ENCODE measurements at places on chromosomes 12 and 14.

DNA sequence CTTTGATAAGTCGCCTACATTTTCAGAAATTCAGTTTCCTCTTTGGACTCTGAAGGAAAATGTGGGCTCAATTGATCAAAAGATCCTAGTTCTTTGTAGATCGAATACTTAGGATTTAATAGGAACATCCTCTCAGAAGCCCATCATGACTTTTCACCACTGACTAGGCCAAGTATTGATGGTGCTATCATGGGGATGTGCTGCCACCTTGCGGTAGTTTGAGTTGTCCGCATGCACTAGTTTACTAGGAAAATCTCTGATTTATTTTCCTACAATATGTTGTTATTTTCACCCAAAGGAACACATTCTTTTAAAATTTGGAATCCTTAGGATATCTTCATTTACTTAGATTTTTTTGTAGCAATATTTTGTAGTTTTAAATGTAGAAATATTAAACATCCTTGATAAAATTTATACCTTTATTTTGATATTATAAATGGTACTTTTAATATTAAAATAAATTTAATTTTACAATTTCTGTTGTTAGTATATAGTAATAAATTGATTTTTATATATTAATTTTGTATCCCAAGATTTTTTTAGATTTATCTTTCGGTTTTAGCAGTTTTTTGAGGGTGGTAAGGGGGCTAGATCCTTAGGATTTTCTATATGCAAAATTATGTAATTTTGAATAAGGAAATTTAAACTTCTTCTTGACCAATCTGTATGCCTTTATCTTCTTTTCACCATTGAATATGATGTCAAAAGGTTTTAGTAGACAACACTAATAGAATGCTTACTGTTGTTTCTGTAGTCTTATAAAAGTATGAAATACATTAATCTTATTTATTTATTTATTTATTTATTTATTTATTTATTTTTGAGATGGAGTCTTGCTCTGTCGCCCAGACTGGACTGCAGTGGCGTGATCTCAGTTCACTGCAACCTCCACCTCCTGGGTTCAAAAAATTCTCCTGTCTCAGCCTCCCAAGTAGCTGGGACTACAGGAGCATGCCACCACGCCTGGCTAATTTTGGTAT lies 52.9 kb upstream of the OR9K2 start:
- DNase-seq: peak; percentile 41

- DNase-seq: no peak
Observed at GRCh38 chr12:130371296-130371695, 33.6 kb downstream of the PIWIL1 start.

- DNase-seq: no peak
Observed at GRCh38 chr12:112096070-112096469, 12.5 kb downstream of the NAA25 start.

DNA sequence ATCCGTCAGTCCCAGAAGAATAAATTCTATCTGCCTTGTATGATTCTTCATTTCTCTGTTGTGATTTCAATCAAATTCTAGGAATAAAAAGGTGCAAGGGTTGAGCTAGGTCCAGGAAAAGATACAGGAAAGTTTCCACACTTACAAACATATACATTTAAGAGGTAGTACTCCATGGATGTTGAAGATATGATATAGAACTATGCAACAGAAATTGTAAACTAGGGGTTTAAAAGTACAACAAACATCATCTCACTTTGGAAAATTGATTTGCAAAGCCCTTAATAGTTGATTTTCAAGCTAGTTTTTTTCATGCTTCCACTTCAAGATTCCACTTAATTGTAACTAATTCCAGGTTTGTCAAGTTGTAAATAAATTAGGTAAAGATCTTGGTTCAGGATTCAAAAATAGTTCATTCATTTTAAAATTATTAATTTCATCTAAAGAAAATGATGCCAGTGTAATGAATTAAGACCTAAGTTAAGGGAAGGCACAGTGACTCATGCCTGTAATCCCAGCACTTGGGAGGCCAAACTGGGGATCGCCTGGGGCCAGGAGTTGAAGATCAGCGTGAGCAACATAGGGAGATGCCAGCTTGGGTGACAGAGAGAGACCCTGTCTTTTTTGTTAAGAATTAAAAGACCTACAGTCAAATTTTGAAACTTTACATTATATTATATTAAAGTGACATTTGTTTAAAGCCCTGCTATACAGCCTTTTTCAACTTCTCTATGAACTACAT lies at the start of gene OR6C70:
Gene OR6C70, minus strand, starts transcription at position 51 of the 742 bp plus-strand sequence. Its CDS starts 0 bp downstream, at position 51.
- no peak for DNase-seq

GRCh38 chr14:101072070-101072469 lies 168.5 kb upstream of the RTL1 start:
- DNase-seq: no peak

GRCh38 chr12:53677800-53678148 lies 1.9 kb upstream of the ATP5MC2 start:
- DNase-seq: no peak

DNA sequence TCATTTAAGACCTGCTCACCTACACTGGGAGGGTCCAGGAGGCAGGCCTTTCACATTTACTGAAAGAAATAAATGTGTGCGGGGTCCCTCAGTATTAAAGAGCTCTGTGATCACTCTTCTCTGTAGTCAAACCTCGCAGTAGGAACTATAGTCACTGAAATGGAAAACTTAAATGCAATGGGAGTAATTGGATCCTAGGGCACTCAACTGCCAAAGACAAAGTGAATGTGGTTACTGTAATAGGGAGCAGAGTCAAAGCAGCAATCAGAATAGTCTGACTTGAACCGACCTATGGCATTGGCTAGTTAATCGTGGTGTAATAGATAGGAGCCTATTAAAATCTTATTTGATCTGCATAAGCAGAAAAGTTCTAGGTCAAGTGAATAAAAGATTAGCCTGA lies 26.6 kb upstream of the DYRK2 start:
- DNase-seq: no peak

DNA sequence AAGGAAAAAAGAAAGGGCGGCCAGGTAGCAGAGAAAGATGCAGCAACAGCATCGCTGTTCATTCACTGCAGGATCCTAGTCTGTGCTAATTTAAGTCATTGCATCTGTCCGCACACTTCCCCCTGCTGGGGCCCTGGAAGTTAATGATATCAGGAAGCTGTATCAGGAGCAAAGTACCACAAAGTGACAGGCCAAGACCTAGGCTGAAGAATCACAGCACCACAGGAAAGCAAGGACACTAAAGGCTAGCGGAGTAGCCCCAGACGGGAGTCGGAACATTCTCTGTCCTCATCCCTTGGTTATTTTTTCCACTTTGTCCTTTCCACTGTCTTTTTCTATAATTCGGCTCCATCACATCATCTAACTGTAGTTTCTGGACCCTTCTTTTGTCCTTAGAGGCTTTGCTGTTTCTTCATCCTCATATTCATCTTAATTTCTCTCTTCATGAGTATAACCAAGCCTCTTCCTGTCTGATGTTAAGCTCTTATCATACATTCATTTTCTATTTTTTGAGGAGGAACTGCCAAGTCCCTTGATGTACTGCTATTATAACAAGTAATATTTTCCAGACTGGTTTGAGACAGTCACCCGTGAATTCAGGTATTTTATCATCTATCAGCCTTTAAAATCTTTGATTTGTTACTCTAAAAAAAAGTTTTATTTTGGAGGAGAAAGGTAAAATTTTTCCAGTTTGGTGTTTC lies 28.3 kb downstream of the DUSP16 start:
- no peak for DNase-seq

- DNase-seq: no peak
Observed at GRCh38 chr14:85038526-85039352, 491.2 kb upstream of the FLRT2 start.

DNA sequence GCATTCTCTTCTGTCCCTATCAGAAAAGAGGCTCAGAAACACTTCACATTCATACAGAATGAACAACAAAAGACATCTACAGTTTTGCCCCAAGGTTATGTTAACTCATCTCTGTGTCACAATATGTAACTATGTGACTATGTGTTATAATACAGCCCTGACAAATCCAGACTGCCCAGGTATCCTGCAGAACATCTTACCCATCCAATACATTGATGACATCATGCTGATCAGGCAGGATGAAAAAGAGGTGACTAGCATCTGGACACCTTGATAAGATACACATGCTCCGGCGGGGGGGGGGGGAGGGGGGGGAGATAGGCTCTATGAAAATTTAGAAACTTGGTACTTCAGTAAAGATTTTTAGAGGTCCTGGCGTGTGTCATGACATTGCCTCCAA lies 8.3 kb upstream of the GNS start:
- DNase-seq: no peak

GRCh38 chr12:55728939-55729818 lies at the start of gene CD63:
Gene CD63, minus strand, starts transcription at chr12:55729009. Its CDS starts 668 bp downstream, at chr12:55728341.
- peak; percentile 79 for DNase-seq

DNA sequence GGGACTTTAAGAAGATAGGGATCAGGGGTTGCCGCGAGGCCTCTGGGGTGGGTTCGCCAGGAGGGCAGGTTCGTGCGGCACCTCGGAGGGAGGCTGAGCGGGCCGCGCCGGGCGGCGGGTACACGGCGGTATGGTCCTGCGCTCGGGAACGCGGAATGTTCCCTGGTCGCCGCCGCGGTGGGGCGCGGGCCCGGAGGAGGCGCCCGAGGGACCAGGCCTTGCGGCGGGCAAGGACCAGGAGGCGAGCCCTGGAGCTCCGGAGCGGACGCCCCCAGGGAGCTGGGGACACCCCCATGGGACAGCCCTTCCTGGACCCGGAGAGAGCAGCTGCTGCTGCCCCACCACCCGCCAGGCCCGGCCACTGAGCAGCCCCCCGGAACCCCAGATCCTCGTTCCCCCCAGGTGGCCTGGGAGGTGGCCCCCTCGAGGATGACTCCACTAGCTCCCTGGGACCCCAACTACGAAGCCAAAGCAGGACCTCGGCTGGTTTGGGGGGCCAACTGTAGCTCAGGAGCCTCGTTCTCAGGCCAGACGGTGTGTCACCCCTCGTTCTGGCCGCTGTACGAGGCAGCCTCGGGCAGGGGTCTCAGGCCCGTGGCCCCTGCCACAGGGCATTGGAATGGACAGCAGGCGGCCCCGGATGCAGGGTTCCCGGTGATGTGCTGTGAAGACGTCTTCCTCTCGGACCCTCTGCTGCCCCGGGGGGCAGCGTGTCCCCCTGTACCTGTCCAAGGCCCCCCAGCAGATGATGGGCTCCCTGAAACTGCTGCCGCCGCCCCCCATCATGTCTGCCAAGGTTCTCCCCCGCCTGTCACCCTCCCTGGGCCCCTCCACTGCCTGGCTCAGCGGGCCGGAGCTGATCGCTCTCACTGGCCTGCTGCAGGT lies 45.6 kb upstream of the SLC8A3 start:
- no peak for DNase-seq

GRCh38 chr12:113933201-113933786 lies 32.8 kb downstream of the RBM19 start:
- DNase-seq: no peak

- no peak for DNase-seq
Observed at GRCh38 chr12:55931780-55932550, 1.0 kb downstream of the DGKA start.

GRCh38 chr12:77830583-77831351 lies at the start of gene NAV3:
Gene NAV3, plus strand, starts transcription at chr12:77830894. Its CDS starts 568 bp downstream, at chr12:77831462.
- no peak for DNase-seq
